ENCODE measurements at places on chromosomes 13 and 19.

GRCh38 chr19:14149509-14149994 lies 13.2 kb upstream of the ASF1B start:
- peak; percentile 94 for DNase-seq

GRCh38 chr13:43933378-43933777 lies 53.7 kb downstream of the LACC1 start:
- no peak for DNase-seq

- no peak for DNase-seq
Measured at GRCh38 chr19:38143847-38144246, 80.2 kb downstream of the DPF1 start.

DNA sequence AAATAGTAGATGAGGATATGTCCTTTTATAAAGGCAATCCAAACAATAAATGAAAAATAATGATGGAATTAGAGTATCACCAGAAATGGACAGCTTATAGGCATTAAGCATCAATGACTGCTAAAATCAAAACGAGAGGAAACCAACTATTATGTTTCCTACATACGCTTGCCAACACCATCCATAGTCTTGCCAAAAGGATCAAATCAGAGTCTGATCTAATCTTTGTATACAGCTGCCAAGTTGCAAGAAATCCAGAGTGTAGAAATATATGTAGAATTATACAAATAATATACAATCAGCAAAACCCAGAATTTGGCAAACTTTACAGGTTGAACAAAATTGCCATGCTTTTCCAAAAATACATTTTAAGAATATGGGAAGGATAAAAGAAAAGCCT lies 1661.6 kb downstream of the SLITRK1 start:
- DNase-seq, result no peak

DNA sequence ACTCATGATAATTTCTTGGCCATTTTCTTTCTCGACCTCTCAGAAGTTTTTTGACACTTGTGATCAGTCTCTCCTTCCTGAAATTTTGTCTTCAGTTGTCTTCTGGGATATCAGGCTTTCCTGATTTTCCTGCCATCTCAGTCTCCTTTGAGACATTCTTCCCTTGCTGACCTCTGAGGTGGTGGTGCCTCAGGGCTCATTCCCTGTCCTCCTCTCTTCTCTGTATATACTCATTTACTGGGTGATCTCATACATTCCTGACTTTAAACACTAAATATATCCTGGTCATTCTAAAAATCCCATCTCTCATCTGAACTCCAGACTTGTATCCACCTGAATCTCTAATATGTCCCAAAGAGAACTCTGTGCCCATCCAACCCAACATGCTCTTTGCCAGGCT lies 31.3 kb upstream of the STARD13 start:
- no peak for DNase-seq

GRCh38 chr13:103195762-103196161 lies 129.5 kb upstream of the SLC10A2 start:
- no peak for DNase-seq

DNA sequence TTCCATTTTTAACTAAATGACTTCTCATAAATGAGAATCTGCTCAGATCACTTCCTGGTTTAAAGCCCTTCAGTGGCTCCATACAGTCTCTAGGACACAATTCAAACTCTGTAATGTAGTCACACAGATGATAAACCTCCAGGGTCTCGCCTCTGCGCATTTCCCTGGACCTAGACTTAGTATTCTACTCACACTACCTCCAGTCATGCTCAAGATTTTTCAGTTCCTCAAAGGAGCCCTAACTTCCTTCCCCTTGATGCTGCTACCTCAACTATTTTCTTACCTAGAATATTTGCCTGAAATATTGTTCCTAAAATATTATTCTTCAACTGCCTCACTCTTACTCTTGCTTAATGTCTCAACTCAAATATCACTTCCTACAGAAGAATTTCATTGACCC lies 86.7 kb upstream of the TPP2 start:
- no peak for DNase-seq

- DNase-seq, result no peak
Measured at GRCh38 chr19:32750441-32751055, 31.0 kb downstream of the TDRD12 start.

GRCh38 chr13:33150126-33150525 lies 133.9 kb downstream of the KL start:
- DNase-seq, result no peak

GRCh38 chr13:45361596-45362206 lies 20.7 kb upstream of the TPT1 start:
- no peak for DNase-seq

- no peak for DNase-seq
Measured at GRCh38 chr13:112764864-112765561, 75.2 kb downstream of the ATP11A start.

GRCh38 chr19:45968626-45969025 lies 5.0 kb downstream of the NOVA2 start:
- DNase-seq, result no peak

DNA sequence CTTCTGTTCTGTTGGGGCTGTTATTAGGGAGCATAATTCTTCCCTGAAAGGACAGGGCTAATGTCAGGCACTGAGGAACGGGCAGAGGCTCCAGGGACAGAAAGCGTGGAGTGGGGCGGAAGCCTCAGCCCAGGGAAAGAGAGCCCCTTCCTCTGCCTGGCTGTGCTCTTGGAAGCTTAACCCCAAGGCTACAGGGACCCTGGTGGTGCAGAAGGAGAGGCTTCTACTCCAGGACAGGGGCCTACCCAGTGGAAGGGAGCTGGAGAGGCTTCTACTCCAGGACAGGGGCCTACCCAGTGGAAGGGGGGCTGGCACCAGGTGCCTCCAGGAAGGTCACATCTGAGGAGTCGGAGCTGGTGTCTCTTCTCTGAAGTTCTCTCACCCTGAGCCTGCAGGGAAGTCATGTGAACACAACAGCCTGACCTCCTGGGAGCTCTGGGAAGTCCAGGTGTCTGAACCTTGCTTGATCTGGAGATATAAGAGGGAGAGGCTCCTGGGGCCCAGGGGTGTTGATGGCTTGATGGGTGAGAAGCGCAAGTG lies 159.5 kb upstream of the SOX1 start:
- DNase-seq, result peak; percentile 58

DNA sequence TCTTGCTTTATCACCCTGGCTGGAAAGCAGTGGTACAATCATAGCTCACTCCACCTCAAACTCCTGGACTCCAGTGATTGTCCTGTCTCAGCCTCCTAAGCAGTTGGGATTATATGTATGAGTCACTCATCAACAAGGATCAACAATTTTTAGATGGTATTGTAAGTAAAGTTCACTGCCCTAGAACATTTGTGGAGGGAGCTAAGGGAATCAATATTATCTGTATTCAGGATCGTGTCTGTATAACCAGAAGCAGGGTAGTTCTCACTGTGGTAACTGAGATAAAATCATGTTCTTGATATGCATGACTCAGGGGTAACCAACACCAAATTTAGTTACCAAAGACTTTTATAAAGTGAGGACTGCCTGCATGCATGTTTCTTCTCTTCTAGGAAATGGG lies 27.0 kb downstream of the ZMYM5 start:
- no peak for DNase-seq

GRCh38 chr19:23075031-23075733 lies 41.6 kb upstream of the ZNF730 start:
- DNase-seq, result peak; percentile 85

DNA sequence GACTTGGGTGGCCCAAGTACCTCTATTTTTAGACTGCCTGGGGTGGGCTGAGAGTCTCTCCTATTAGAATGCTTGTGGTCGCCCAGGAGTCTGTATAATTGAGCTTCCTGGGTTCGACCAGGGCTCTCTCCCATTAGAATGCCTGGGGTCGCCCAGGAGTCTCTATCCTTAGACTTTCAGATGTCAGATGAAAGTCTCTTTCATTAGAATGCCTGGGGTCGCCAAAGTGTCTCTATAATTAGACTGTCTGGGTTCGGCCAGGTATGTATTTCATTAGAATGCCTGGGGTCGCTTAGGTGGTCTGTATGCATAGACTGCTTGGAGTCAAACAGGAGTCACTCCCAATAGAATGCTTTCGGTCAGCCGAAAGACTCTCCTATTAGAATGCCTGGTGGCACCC lies 1471.7 kb downstream of the UQCRFS1 start:
- no peak for DNase-seq

DNA sequence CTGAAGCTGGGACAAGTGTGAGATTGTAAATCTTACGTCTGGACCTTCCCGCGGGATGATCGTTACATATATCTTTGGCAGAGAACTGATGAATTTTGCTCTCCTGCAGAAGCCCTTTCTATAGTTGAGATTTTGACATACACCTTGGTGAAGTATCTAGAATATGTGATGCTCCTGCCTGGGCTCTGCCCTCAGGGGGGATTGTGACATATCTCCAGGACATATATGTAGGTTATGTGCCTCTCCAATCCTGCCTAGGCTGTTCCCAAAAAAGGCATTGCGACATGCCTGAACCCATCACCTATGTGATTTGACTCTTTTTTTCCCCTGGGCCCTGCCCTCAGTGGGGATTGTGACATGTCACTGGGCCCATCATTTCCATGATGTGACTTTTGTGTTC lies 76.6 kb downstream of the ZNF208 start:
- DNase-seq, result no peak

- DNase-seq, result no peak
Measured at GRCh38 chr13:103941506-103942140, 875.4 kb upstream of the SLC10A2 start.

DNA sequence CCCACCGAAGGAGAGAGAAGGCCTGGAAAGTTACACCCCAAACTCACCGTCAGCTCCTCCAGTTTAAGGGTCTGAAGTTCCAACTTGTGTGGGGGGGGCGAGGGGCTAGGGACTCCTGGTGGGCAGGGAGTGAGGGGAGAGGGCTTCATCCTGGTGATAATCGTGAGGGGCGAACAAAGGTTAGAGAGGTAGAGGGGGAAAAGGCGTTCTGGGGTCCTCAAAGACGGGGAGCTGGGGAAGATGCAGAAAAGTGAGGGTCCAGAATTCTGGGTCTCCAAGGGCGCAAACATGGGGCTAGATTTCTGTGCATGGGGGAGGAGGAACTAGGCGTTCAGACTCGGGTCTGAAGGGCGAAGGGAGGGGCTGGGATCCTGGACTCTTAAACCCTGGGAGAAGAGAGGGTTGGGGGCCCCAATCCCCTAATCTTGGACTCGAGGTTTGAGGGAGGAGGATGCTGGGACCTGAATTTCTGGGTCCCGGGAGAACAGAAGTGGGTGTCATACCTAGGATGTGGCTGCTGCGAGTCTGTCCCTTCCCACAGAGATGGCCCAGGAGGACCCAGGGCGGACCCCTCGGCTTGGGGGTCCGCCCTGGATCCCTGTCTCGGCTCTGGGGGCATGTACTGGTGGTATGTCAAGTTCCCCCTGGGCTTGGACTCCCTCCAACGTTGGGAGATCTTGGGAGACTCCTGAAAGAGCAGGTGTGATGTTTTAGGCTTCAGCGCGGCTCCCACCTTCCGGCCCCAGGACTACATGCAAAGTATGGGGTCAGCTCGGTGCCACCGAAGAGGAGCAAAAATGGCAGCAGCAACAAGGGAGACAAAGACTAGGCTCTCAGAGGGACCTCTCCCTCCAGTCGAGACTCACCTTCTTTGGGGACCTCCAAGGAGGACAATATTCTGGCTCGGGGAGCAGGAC lies 4.5 kb downstream of the MAMSTR start:
- DNase-seq, result no peak

- DNase-seq, result no peak
Measured at GRCh38 chr13:30091691-30092090, 215.7 kb downstream of the KATNAL1 start.

- DNase-seq, result no peak
Measured at GRCh38 chr13:90430127-90430526, 917.4 kb upstream of the MIR17HG start.

- no peak for DNase-seq
Measured at GRCh38 chr19:1650650-1651567, 1.5 kb downstream of the TCF3 start.

DNA sequence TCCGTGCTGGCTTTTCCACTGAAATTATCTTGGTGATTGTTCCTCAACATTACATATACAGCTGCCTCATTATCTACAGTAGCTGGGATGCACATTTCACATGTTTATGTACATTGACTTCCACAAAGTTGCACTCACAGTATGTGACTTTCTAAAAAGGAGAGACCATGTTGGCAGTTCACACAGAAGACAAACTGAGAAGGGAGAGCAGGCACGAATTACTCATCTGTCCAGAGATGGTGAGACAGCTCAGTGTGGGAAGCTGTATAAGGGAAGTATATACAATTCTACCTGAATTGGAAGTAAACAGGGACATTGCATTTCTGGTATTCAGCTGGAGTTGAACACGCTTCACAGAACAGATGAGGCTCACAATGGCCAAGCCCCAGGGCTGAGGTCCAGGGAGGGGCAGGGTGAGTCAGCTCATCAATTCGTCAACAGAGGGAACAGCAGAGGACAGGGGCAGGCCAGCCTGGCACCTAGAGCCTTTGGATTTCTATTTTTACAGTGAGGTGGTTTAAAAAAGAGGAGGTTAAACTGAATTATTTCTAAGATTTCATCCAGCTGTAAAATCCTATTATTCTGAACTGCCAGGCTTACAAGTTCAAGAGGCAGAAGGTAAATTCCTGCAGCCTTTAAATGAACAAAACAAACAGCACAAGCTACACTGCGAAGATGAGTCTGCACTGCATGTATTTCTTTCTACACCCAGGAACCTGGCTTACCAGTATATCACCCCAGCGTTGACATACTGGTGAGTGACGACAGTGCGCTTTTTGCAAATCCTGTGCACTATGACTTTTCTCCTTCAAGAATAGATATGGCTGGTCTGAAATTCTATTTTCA lies 9.8 kb downstream of the PARP4 start:
- no peak for DNase-seq

GRCh38 chr19:3357992-3358688 lies 8.2 kb upstream of the NFIC start:
- no peak for DNase-seq

GRCh38 chr19:1064661-1065605 lies 2.0 kb upstream of the ARHGAP45 start:
- no peak for DNase-seq

DNA sequence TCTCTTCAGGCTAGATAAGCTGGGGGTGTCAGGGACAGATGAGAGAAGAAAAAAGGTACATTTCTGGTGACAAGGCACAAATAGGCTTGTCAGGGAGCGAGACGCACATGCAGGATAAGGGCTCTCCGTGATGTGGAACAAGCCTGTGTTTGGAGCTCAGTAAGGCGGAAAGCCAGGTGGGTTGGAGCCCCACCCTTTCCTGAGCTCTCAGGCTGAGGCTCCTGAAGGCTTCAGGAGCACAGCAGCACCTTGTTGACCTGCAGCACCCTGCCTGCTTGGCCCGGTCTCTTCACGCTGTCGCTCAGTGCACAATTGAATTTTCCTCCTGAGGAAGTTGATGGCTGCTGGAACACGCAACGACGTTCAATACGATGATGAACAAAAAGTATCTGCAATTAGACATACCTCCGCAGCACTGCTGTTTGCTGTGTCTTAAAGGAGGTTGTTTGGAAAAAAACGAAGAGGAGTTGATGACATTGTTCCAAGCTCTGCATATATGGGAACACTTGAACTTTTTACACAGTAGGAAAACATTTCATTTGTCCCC lies 29.3 kb downstream of the SERP2 start:
- DNase-seq, result no peak

DNA sequence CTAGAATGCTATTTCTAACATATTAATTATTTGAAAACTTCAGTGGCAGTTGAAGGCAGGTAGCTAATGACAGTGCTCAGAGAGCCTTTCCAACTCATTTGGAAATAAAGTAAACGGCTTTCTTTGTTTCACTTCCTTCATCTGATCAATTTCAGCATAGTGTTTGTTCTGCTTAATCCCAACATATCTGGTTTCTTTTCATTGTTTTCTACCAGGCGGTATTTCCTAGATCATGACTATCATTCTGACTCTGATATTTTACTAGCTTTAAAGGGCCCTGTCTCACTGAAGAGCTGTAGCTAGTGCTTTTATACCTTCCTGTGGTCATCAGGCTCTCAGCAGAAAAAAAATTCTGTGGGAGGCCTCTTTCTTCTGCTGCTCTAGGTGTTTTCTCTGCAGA lies 178.6 kb downstream of the RBM26 start:
- no peak for DNase-seq

- no peak for DNase-seq
Measured at GRCh38 chr13:42894765-42895243, 97.2 kb downstream of the EPSTI1 start.
